ENCODE measurements at places on chromosomes 4 and X. TPM values are rescaled to one million over a fixed set of nuclear protein-coding genes. Genes with fewer than 3 reads are reported as not detected.

- H3K4me3 ChIP-seq, result no peak overlapping the region
- H3K36me3 ChIP-seq, result peaks cover 10% of the 10 kb centered on the region
- H3K27me3 ChIP-seq, result no peaks in the 10 kb centered on the region
- H3K4me1 ChIP-seq, result no peaks in the 10 kb centered on the region
Measured at GRCh38 chrX:77628294-77629025, 157.6 kb downstream of the ATRX start.

DNA sequence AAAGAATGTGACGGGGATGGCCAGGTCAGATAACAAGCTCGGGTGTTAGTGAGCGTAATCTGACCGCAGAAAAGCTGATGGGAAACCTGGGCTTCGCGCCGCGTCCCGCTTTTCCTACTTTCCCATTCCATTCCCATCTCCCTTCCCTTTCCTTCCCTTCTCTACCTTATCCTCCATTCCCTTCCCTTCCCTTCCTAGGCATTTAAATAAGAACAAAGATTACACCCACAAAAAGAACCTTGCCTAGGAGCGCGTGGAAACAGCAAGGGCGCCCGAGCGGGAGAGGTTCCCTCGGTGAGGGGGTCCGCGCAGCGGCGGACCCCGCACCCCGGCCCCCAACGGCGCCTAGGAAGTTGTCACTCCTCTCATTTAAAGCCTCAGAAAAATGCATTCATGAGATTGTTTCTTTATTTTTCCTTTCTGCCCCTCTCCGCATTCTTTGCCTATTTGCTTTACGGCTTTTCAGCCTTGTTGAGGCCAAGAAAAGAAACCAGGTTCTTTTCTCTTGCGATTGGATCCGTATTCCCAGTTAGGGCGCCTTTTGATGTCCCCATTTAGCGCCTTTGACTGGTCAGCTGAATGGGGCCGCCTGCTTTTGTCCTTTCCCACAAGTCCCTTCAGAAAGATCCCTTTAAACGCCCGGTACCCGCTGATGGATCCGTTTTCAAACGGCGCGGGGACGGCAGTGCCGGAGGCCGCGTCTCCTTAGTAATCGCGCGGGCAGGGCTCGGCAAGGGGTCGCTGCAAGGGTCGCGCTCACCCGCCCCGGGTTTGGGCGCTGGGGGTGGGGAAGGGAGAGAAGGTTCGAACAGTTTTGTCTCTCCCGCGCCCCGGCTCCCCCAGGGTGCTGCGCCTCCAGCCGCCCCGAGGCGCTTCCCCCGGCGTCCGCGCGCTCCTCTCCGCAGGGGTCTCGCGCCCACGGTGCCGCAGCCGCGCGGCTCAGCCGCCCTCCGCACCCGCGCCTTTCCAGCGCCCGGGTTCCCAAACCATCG is 54.1 kb upstream of the TMEM33 start:
- peaks cover 23% of the 10 kb centered on the region for H3K4me1 ChIP-seq
- H3K4me3 ChIP-seq, result peak overlapping the region; percentile 48
- H3K36me3 ChIP-seq, result no peaks in the 10 kb centered on the region
- peaks cover 71% of the 10 kb centered on the region for H3K27me3 ChIP-seq
- DNase-seq, result no peak
- H3K27ac ChIP-seq, result no peak overlapping the region

- no peak overlapping the region for H3K4me3 ChIP-seq
- peak overlapping the region; percentile 63 for H3K27ac ChIP-seq
- no peaks in the 10 kb centered on the region for H3K27me3 ChIP-seq
- H3K4me1 ChIP-seq, result peaks cover 40% of the 10 kb centered on the region
- peaks cover 66% of the 10 kb centered on the region for H3K36me3 ChIP-seq
Measured at GRCh38 chr4:3201718-3202702, 46.9 kb upstream of the MSANTD1 start.

GRCh38 chr4:133324491-133324890 is 175.4 kb downstream of the PCDH10 start:
- no peaks in the 10 kb centered on the region for H3K36me3 ChIP-seq
- H3K27me3 ChIP-seq, result no peaks in the 10 kb centered on the region
- H3K4me3 ChIP-seq, result no peak overlapping the region
- no peak for DNase-seq
- H3K27ac ChIP-seq, result no peak overlapping the region
- H3K4me1 ChIP-seq, result no peaks in the 10 kb centered on the region

- no peak overlapping the region for H3K27ac ChIP-seq
- H3K4me1 ChIP-seq, result no peaks in the 10 kb centered on the region
- DNase-seq, result peak; percentile 47
Measured at GRCh38 chrX:119488749-119489148, 20.5 kb downstream of the SLC25A5 start.

DNA sequence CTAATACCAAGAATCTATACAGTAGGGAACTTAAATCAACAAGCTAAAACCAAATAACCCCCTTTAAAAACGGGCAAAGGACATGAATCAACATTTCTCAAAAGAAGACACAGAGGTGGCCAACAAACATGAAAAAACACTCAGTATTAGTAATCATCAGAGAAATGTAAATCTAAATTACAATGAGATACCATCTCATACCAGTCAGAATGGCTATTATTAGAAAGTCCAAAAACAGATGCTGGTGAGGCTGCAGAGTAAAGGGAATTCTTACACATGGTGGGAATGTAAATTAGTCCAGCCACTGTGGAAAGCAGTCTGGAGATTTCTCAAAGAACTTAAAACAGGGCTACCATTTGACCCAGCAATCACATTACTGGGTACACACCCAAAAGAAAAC is 167.8 kb downstream of the PACRGL start:
- no peak overlapping the region for H3K27ac ChIP-seq
- no peak overlapping the region for H3K4me3 ChIP-seq
- no peaks in the 10 kb centered on the region for H3K36me3 ChIP-seq
- no peaks in the 10 kb centered on the region for H3K4me1 ChIP-seq
- no peaks in the 10 kb centered on the region for H3K27me3 ChIP-seq
- DNase-seq, result no peak

DNA sequence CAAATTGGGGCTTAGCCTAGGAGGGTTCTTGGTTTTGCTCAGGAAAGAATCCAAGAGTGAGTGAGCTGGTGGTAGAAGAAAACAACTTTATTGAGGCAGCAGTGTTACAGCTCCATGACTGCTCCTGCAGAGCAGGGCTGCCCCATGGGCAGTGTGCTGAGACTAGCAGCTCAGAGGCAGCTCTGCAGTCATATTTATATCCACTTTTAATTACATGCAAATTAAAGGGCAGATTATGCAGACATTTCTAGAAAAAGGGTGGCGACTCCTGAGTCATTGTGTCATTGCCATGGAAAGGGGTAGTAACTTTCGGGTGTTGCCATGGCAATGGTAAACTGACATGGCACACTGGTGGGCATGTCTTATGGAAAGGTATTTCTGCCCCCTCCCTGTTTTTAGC is 202.2 kb downstream of the CLCN4 start:
- no peak for DNase-seq
- no peak overlapping the region for H3K27ac ChIP-seq
- H3K4me3 ChIP-seq, result no peak overlapping the region
- no peaks in the 10 kb centered on the region for H3K27me3 ChIP-seq
- no peaks in the 10 kb centered on the region for H3K4me1 ChIP-seq
- no peaks in the 10 kb centered on the region for H3K36me3 ChIP-seq

GRCh38 chr4:108454227-108454626 is 166.1 kb upstream of the RPL34 start:
- no peaks in the 10 kb centered on the region for H3K27me3 ChIP-seq
- no peaks in the 10 kb centered on the region for H3K36me3 ChIP-seq
- H3K4me3 ChIP-seq, result no peak overlapping the region
- no peak for DNase-seq
- H3K4me1 ChIP-seq, result no peaks in the 10 kb centered on the region

DNA sequence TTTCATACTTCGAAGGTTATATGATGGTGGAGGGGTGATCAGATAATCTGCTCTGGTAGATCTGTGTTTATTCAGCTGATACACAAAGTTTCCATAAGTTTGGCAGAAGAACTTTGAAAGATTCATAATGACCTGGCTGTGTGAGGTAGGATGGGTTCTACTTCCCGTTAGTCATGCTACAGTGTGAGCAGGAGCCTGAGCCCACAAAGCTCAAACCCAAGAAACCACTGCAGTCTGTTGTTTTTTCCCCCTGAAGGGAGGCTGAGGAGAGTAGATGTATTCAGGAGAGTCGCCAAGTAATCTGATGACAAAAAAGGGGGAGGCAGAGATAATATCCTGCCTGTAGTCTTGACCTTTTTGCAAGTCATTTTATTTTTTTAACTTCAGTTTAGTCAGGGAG is 52.8 kb upstream of the PPP3CA start:
- DNase-seq, result no peak
- H3K36me3 ChIP-seq, result no peaks in the 10 kb centered on the region
- H3K4me3 ChIP-seq, result no peak overlapping the region
- no peak overlapping the region for H3K27ac ChIP-seq

- no peaks in the 10 kb centered on the region for H3K27me3 ChIP-seq
- H3K36me3 ChIP-seq, result no peaks in the 10 kb centered on the region
- H3K4me1 ChIP-seq, result no peaks in the 10 kb centered on the region
- no peak overlapping the region for H3K4me3 ChIP-seq
- peak; percentile 51 for DNase-seq
Measured at GRCh38 chrX:40132751-40133150, 35.0 kb upstream of the BCOR start.

- peaks cover 3% of the 10 kb centered on the region for H3K27me3 ChIP-seq
- no peaks in the 10 kb centered on the region for H3K36me3 ChIP-seq
- H3K4me1 ChIP-seq, result no peaks in the 10 kb centered on the region
- H3K4me3 ChIP-seq, result no peak overlapping the region
- no peak overlapping the region for H3K27ac ChIP-seq
Measured at GRCh38 chr4:6426571-6427438, 45.6 kb downstream of the PPP2R2C start.

GRCh38 chrX:100477958-100478357 is 67.9 kb upstream of the PCDH19 start:
- H3K27ac ChIP-seq, result no peak overlapping the region
- H3K4me1 ChIP-seq, result no peaks in the 10 kb centered on the region
- no peaks in the 10 kb centered on the region for H3K27me3 ChIP-seq
- H3K4me3 ChIP-seq, result no peak overlapping the region
- DNase-seq, result no peak

DNA sequence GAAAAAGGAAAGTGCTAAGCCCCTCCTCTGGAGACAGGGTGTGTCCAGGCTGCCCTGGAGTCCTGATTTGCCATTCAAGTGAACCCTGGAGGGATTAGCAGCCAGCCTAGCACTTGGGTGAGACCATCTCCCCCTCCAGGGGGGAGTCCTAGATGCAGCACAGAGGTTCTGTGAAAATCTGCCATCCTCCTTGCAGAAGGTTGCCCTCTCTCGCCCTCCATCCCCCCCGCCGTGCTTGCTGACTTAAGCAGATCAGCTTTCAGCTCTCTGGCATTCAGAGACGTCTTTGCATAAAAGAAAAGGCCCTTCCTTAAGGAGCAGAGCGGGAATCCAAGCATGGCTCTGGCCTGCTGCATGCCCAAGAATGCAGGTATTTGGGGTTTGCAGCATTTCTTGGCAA is 102.1 kb upstream of the SCML1 start:
- H3K4me1 ChIP-seq, result no peaks in the 10 kb centered on the region
- H3K36me3 ChIP-seq, result no peaks in the 10 kb centered on the region
- no peaks in the 10 kb centered on the region for H3K27me3 ChIP-seq
- H3K4me3 ChIP-seq, result no peak overlapping the region
- H3K27ac ChIP-seq, result no peak overlapping the region

DNA sequence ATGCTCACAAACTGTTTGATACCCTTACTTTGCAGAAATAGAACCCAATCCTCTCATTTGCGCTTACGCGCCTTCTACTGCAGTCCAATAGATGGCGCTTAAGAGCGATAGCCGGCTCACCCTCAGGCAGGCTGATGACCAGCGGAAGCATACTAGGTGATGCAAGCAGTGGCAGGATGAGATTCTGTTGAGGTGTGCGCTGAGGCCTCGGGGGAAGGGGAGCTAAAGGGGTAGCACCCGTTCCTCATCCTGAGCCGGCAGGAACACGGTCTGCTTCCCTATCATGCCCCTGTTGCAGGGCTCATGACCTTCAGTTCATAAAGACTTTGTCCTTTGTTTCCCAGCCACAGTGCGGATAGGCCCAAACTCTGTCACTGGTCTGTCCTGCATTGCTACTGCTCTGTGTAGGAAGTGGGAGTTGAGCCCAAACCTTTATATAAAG is 628.9 kb downstream of the TLL1 start:
- no peaks in the 10 kb centered on the region for H3K4me1 ChIP-seq
- no peaks in the 10 kb centered on the region for H3K36me3 ChIP-seq
- H3K27me3 ChIP-seq, result no peaks in the 10 kb centered on the region
- DNase-seq, result no peak

DNA sequence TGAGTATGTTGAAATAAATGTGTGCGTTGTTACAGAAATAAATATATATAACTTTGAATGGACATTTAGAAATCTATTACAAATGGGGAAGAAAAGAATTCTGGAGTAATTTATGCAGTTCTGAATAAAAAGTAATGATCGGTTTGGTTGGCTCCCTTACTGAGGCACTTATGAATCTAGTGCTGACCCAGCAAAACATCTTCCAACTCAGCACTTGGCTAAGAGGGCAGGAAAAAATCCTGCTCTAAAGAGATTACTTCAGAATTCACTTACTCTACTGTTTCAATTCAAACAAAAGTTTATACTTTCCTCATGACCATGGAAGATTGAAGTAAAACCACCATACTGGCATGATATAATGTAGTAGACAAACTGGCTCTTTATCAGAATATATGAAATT is 123.9 kb upstream of the RXFP1 start:
- no peaks in the 10 kb centered on the region for H3K27me3 ChIP-seq
- H3K4me1 ChIP-seq, result no peaks in the 10 kb centered on the region
- no peak overlapping the region for H3K27ac ChIP-seq
- no peak for DNase-seq
- no peaks in the 10 kb centered on the region for H3K36me3 ChIP-seq

DNA sequence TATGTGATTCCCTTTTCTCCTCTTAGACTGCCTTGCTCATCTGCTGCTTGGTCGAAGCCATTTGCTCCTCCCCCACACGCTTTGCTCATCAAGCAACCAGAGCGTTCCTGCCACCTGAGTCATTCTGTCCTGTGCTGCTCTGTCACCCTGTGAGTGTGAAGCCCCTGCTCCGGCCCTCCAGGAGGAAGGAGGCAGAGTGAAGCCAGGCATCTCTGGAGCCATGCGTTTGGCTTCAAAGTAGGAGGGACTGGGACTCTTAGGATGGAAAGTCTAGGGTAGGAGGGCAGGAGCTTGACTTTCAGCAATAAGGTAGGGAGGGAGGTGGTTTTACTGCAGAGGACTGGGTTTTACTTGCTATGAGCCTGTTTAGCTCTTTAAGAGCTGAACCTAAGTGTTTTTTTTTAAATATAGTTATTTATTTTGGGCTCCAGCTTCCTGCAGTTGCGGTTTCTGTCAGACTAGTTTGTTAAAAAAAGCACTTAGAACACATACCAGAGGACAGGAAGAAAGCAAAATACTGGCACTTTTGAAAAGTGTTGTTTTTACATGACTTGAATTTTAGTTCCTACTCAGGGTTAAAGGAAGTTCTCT is 63.6 kb downstream of the SPINK2 start:
- H3K27ac ChIP-seq, result peak overlapping the region; percentile 70
- H3K36me3 ChIP-seq, result no peaks in the 10 kb centered on the region
- no peaks in the 10 kb centered on the region for H3K27me3 ChIP-seq
- DNase-seq, result peak; percentile 65
- peak overlapping the region; percentile 14 for H3K4me3 ChIP-seq
- peaks cover 28% of the 10 kb centered on the region for H3K4me1 ChIP-seq

- no peak for DNase-seq
- peaks cover 3% of the 10 kb centered on the region for H3K4me1 ChIP-seq
- no peaks in the 10 kb centered on the region for H3K36me3 ChIP-seq
- no peak overlapping the region for H3K27ac ChIP-seq
- H3K4me3 ChIP-seq, result no peak overlapping the region
Measured at GRCh38 chr4:184259866-184260265, 42.2 kb upstream of the ENPP6 start.

HOPX gene
- total RNA-seq, result 341 TPM

SHOX gene
- not detected for total RNA-seq

MAGEB1 gene
- not detected for total RNA-seq

CYBB gene
- total RNA-seq, result 420 TPM

C4orf50 gene
- total RNA-seq, result 0.09 TPM

MAGEA9B gene
- total RNA-seq, result not detected

TBX22 gene
- not detected for total RNA-seq

DUSP21 gene
- not detected for total RNA-seq

NUDT9 gene
- 45.3 TPM for total RNA-seq

AKAP14 gene
- 4.8 TPM for total RNA-seq
